ENCODE measurements at places on chromosomes 2 and 18.

GRCh38 chr2:42953216-42953615 is 160.8 kb upstream of the HAAO start:
- DNase-seq: no peak

GRCh38 chr2:107020392-107020791 is 134.4 kb upstream of the ST6GAL2 start:
- no peak for DNase-seq

- DNase-seq: no peak
These were observed 887.2 kb upstream of the LRATD1 start for GRCh38 chr2:13745330-13745729.

- no peak for DNase-seq
These were observed 216.8 kb downstream of the UBE2E3 start for GRCh38 chr2:181197140-181197760.

All from left cardiac atrium (tissue), 4 donors.